ENCODE measurements at places on chromosomes 2 and 18.

DNA sequence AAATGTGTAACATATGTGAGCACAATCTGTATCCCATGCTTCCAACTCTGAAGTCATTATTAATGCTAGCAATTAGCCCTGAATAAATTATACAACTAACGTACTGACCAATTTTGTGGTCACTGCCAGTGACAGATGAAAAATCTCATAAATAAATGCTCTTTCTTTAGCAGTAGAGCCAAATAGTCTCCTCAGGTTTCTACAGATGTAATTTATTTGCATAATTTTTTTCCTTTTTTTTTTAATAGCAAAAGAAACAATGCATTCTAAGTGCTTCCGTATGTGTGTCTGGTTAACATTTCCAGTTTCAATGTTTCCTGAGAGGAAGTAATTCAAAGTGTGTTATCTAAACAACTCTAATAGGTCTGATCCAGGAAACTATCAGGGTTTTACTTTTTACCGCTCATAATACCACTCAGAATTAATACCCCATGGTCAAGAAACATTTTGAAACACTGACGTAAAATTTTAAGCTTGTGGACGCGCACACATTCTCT lies 108.4 kb downstream of the MEP1B start:
- no peak for DNase-seq

- DNase-seq, result no peak
Measured at GRCh38 chr2:50831676-50832075, 200.3 kb downstream of the NRXN1 start.

DNA sequence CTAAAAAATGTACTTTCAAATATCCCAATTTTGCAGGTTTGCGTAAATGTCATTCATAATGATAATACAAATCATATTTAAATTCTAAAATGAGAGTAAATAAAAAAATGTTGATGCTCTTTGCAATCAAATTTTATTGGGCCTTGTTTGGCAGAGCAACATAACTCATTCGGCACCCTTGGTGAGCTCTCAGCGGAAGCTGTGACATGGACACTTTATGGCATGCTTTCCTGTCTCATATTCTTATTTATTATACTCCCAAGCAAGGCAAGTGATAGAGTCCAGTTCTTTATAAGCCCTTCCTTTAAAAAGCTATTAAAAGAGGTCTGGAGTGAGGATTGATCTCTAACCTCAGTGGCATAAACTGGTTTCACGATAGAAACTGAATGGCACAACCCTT lies 1493.2 kb upstream of the NXPH2 start:
- no peak for DNase-seq

GRCh38 chr2:203025592-203025991 lies 10.9 kb downstream of the NBEAL1 start:
- no peak for DNase-seq

DNA sequence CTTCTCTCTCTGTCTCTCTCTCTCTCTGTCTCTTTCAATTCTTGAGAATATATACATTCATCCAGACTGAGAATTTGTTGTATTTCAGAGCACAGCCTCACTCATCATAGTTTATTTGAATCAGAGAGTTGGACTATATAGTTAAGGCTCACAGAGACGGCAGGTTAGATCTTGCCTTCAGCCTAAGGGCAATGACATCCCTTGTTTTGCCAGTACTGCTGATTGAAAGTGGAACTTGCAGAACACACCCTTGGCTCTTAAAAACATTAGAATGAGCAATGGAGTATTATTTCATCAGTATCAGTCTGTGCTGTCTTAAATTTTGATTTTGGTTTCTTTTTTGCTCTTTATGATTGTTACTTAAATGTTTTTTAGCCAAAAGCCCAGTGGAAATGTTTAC lies 62.0 kb upstream of the DSG1 start:
- no peak for DNase-seq

- no peak for DNase-seq
Measured at GRCh38 chr2:29304399-29305060, 189.3 kb downstream of the CLIP4 start.

- DNase-seq, result no peak
Measured at GRCh38 chr2:190210471-190210870, 109.2 kb downstream of the HIBCH start.
